ENCODE measurements at places on chromosomes 12 and 14.

DNA sequence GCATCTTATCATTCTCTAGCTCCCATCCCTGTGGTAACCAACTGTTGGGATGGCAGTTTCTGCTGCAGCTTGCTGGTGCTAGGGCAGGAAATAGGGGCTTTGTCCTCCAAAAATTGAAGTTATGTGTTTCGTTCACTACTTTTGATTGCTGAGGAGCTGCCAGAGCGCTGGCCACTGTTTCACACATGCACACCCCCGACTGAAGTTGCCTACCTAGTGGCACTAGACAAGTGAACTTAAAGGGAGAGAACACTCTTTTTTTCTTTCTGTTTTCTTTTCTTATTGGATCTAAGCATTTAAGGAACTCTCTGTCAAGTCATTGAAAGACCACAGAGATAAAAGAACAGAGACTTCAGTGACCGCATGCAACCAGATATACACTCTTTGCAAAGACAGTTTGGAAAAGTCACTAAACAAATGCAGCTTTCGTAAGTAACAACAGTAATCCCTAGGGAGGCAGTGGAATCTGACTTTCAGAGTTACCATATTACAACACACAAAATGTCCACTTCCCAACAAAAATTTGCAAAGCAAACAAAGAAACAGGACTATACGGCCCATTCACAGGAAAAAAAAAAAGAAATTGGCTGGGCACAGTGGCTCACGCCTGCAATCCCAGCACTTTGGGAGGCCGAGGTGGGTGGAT lies 12.0 kb downstream of the TFCP2 start:
- no peak overlapping the region for H3K27ac ChIP-seq
- no peak for DNase-seq
- peaks cover 4% of the 10 kb centered on the region for H3K4me1 ChIP-seq

GRCh38 chr12:106108185-106108835 lies 30.4 kb downstream of the NUAK1 start:
- no peak for DNase-seq
- H3K4me1 ChIP-seq = peaks cover 52% of the 10 kb centered on the region
- H3K27me3 ChIP-seq = peaks cover 6% of the 10 kb centered on the region
- H3K27ac ChIP-seq = no peak overlapping the region
- peaks cover 9% of the 10 kb centered on the region for H3K36me3 ChIP-seq
- H3K4me3 ChIP-seq = no peak overlapping the region

GRCh38 chr12:57744194-57744776 lies 554 bp upstream of the TSPAN31 start:
- peaks cover 27% of the 10 kb centered on the region for H3K36me3 ChIP-seq
- peaks cover 17% of the 10 kb centered on the region for H3K27me3 ChIP-seq
- peaks cover 47% of the 10 kb centered on the region for H3K4me1 ChIP-seq
- H3K4me3 ChIP-seq = peak overlapping the region; percentile 97
- H3K27ac ChIP-seq = peak overlapping the region; percentile 99

GRCh38 chr12:52086944-52087835 lies 7.7 kb downstream of the SMIM41 start:
- peaks cover 4% of the 10 kb centered on the region for H3K36me3 ChIP-seq
- H3K27ac ChIP-seq = no peak overlapping the region

DNA sequence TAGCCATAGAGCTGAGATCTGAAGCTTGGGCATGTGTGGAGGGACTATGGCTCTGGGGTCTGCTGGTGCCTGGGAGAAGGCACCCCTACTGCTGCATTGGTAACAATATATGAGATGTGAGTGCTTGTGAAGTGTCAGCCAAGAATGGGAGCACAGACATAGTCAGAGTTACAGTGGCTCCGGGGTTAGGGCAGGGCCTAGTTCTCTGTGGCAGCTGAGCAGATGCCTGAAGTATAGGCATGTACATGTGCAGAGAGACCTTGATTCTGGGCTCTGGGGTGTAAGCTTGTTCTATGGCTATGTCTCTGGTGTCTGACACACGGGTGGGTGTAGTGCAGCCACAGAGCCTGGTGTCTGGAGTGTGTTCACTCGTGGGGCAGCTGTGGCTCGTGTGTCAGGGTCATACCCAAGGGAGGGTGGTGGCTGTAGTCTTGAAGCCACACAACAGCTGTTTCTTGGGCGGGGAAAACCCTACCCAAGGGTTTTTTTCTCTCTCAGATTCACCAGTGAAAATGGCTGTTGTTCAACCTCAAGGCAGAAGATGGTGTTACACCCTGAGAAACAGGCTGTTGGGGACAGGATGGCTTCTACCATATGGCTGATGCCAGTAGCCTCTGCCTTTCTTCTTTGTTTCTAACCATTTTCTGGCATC lies 11.9 kb upstream of the TCL1A start:
- no peaks in the 10 kb centered on the region for H3K36me3 ChIP-seq
- no peaks in the 10 kb centered on the region for H3K27me3 ChIP-seq
- DNase-seq = no peak
- H3K27ac ChIP-seq = no peak overlapping the region
- no peak overlapping the region for H3K4me3 ChIP-seq

- no peak overlapping the region for H3K4me3 ChIP-seq
- DNase-seq = no peak
Measured at GRCh38 chr12:56954057-56954957, 3.1 kb downstream of the RDH16 start.

DNA sequence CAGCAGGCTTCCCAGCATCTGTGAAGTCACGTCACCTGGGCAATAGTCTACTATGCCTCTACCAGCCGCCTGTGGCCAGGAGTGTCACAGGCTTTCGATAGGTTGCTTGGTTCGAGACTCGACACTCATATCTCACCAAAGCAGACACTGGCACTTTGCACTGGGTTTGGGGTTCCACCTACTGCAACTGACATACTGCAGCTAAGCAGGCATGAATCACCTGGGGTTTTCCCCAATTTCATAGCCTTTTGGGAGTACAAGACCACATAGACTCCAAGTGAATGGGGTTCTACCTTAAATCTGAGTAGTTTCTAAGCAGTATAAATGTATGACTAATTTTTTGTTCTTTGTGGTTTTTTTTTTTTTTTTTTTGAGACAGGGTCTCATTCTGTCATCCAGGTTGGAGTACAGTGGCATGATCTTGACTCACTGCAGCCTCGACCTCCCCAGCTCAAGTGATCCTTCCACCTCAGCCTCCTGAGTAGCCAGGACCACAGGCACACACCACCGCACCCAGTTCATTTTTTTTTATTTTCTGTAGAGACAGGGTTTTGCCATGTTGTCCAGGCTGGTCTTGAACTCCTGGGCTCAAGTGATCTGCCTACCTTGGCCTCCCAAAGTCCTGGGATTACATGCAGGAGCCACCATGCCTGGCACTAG lies 32.1 kb downstream of the DMAC2L start:
- H3K4me1 ChIP-seq = peaks cover 71% of the 10 kb centered on the region
- H3K36me3 ChIP-seq = no peaks in the 10 kb centered on the region
- H3K27me3 ChIP-seq = peaks cover 6% of the 10 kb centered on the region
- no peak overlapping the region for H3K4me3 ChIP-seq
- H3K27ac ChIP-seq = no peak overlapping the region

DNA sequence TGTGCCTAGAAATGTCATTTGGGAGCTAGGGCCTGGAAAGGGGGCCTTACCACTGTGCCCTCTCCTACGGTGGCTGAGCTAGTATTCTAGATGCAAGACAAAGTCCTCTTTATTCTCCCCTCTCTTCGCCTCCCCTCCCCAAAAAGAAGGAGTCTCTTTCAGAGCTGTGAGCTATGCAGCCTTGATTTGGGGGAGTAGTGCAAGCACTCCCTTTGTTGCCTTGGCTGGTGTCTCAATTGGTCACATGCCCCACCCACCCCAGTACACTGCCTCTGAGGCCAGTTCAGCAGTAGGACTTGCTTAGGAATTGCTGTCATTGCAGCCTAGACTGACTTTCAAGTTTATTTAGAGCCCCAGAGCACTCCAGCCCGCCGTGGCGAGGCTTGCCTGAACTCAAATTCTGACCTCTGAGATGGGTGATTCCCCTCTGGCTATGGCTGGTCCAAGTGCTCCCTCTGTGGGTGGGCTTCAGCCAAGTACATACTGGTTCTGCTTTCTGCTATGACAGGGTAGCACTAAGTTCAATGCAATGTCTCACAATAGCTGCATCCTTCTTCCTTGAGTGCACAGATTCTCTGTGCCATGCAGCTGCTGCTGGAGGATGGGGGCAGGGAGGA lies 37.0 kb upstream of the FBXO33 start:
- H3K4me3 ChIP-seq = no peak overlapping the region
- H3K36me3 ChIP-seq = no peaks in the 10 kb centered on the region

DNA sequence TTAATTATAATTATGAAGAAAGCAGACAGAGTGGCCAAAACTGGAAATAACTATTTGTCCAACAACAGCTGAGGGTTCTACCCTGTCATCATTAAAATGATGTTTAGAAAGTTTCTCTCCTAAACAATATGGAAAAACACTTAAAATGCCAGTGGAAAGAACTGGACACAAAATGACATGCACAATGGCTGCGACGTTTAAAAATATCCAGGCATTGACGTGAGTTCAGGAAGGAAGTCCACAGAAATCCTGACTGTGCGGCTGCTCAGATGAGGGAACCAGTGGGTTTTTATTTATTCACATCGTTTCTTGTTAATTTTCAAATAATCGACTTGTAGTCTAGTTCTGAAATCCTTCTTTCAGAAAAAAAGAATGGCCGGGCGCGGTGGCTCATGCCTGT lies 58.3 kb downstream of the CCNK start:
- peaks cover 20% of the 10 kb centered on the region for H3K27me3 ChIP-seq
- no peak overlapping the region for H3K4me3 ChIP-seq
- no peaks in the 10 kb centered on the region for H3K36me3 ChIP-seq
- peaks cover 15% of the 10 kb centered on the region for H3K4me1 ChIP-seq
- DNase-seq = no peak
- no peak overlapping the region for H3K27ac ChIP-seq

GRCh38 chr12:26666286-26666685 lies 166.7 kb downstream of the ITPR2 start:
- H3K36me3 ChIP-seq = peaks cover 17% of the 10 kb centered on the region
- no peaks in the 10 kb centered on the region for H3K27me3 ChIP-seq
- H3K27ac ChIP-seq = no peak overlapping the region
- H3K4me3 ChIP-seq = no peak overlapping the region
- no peak for DNase-seq

- no peaks in the 10 kb centered on the region for H3K4me1 ChIP-seq
- H3K27me3 ChIP-seq = no peaks in the 10 kb centered on the region
- H3K36me3 ChIP-seq = no peaks in the 10 kb centered on the region
- no peak overlapping the region for H3K4me3 ChIP-seq
- no peak overlapping the region for H3K27ac ChIP-seq
- DNase-seq = no peak
Measured at GRCh38 chr14:82855912-82856391, 1322.3 kb upstream of the SEL1L start.

- DNase-seq = no peak
- no peak overlapping the region for H3K27ac ChIP-seq
- H3K4me3 ChIP-seq = no peak overlapping the region
- peaks cover 1% of the 10 kb centered on the region for H3K27me3 ChIP-seq
- H3K4me1 ChIP-seq = peaks cover 2% of the 10 kb centered on the region
Measured at GRCh38 chr12:58386136-58386535, 444.8 kb downstream of the ATP23 start.

DNA sequence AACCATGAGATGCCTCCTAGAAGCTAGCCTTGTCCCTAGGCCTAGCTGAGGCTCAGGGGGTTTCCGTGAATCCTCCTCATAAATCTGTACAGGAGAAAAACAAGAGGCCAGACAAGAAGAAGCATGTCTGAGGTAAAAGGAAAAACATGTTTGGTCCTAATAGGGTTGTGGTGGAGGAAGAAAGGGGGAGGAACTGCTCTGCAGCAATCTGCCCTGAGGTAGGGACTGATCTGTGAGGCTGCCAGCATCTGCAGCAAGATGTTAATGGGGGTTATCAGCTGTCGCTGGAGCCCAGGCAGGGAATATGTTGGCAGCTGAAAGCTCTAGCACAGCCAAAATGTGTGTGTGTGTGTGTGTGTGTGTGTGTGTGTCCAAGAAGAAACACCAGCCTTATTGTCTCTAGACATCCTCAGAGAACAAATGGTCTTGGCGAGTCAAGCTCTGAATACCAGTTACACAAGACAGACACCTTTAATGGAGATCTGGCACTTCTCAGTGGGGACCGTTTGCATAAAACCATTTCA lies 218.5 kb downstream of the NUAK1 start:
- no peak overlapping the region for H3K4me3 ChIP-seq
- no peaks in the 10 kb centered on the region for H3K27me3 ChIP-seq
- no peak overlapping the region for H3K27ac ChIP-seq
- H3K36me3 ChIP-seq = no peaks in the 10 kb centered on the region
- no peak for DNase-seq

DNA sequence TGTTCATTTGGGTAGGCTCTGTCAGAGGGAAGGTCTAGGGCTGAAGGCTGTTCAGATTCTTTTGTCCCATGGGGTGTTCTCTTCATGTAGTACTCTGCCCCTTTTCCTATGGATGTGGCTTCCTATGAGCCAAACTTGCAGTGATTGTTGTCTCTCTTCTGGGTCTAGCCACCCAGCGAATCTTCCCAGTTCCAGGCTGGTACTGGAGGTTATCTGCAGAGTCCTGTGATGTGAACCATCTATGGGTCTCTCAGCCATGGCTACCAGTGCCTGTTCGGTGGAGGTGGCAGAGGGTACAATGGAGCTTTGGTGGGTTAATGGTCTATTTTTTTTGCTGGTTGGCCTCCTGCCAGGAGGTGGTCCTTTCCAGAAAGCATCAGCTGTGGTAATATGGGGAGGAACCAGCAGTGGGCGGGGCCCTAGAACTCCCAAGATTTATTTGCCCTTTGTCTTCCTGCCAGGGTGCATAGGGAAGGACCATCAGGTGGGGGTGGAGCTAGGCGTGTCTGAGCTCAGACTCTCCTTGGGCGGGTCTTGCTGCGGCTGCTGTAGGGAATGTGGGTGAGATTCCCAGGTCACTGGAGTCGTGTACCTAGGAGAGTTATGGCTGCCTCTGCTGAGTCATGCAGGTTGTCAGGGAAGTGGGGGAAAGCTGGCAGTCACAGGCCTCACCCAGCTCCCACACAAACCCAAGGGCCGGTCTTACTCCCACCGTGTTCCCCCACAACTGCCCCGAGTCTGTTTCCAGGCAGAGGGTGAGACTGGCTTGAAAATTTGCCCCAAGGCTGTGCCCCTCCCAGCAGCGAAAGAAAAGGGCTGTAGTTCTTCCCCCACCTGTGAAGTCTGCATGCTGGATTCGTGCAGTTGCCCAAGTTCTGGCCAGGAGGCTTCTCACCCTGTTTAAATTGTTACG lies 17.5 kb downstream of the MTRFR start:
- DNase-seq = no peak
- peaks cover 1% of the 10 kb centered on the region for H3K27me3 ChIP-seq
- no peaks in the 10 kb centered on the region for H3K4me1 ChIP-seq
- H3K4me3 ChIP-seq = peak overlapping the region; percentile 45
- H3K27ac ChIP-seq = no peak overlapping the region
- H3K36me3 ChIP-seq = peaks cover 41% of the 10 kb centered on the region

DNA sequence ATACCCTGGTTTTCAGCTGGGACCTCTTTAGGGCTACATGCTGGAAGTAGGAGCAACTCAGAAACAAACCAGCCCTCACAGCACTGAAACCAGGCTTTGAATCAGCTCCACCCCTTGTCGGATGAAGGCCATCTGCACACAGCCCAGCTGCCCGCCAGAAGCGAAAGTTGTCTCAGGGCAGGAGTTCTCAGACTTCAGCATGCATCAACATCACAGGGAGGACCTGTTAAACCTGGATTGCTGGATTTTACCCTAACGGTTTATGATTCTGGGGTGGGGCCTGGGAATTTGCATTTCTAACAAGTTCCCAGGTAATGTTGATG lies 10.9 kb downstream of the SYNDIG1L start:
- H3K36me3 ChIP-seq = no peaks in the 10 kb centered on the region
- peaks cover 15% of the 10 kb centered on the region for H3K4me1 ChIP-seq
- peaks cover 6% of the 10 kb centered on the region for H3K27me3 ChIP-seq
- no peak overlapping the region for H3K27ac ChIP-seq
- DNase-seq = no peak
- H3K4me3 ChIP-seq = no peak overlapping the region

GRCh38 chr12:89661706-89662330 lies 46.8 kb downstream of the ATP2B1 start:
- no peak overlapping the region for H3K27ac ChIP-seq
- no peak for DNase-seq
- H3K27me3 ChIP-seq = no peaks in the 10 kb centered on the region
- no peak overlapping the region for H3K4me3 ChIP-seq
- H3K4me1 ChIP-seq = no peaks in the 10 kb centered on the region
- no peaks in the 10 kb centered on the region for H3K36me3 ChIP-seq
